ENCODE measurements at places on chromosomes 5 and 9. TPM values are rescaled to one million over a fixed set of nuclear protein-coding genes. Genes with fewer than 3 reads are reported as not detected.
A peak's percentile ranks its signal among the peaks of the same experiment; 100 is the strongest.

S100Z gene
- 1.8 TPM for total RNA-seq

DNA sequence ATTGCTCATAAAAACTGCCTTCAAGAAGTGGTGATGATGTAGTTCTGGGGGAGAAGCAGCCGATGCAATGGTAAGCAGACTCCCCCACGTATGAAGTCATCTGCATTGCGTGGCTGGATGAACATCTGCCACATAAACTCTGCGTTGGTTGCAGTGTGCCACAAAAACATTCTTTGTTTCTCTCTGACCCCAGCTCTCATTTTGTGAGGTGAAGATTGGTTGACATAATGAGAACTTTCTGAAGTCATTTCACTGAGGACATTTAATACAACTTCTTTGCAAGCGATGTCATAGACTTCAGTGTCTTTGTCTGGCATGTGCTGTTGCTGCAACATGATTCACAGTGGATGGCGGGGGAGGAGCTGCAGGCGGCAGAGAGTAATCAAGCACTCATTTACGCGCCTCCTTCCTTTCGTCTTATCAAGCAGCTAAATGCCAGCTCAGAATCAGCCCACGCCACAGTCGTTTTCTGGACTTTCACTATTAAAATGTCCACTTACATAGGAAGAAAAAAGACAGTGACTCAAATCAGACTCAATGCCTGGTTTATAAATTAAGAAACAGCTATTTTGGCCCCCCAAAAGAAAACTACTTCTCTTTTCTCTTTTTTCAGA is 91.5 kb upstream of the NFIL3 start:
- H3K27me3 ChIP-seq, result peaks cover 22% of the 10 kb centered on the region
- H3K4me1 ChIP-seq, result no peaks in the 10 kb centered on the region
- DNase-seq, result no peak
- H3K27ac ChIP-seq, result no peak overlapping the region
- no peaks in the 10 kb centered on the region for H3K36me3 ChIP-seq
- H3K4me3 ChIP-seq, result no peak overlapping the region

SPAG8 gene
- 2.5 TPM for total RNA-seq

- peaks cover 16% of the 10 kb centered on the region for H3K4me1 ChIP-seq
- DNase-seq, result no peak
- no peak overlapping the region for H3K4me3 ChIP-seq
- no peaks in the 10 kb centered on the region for H3K36me3 ChIP-seq
These were observed 1.2 kb upstream of the SLC4A9 start for GRCh38 chr5:140358738-140359310.

GRCh38 chr5:157926977-157927376 is 68.0 kb upstream of the CLINT1 start:
- no peak overlapping the region for H3K4me3 ChIP-seq
- no peak for DNase-seq
- no peaks in the 10 kb centered on the region for H3K36me3 ChIP-seq
- no peak overlapping the region for H3K27ac ChIP-seq
- no peaks in the 10 kb centered on the region for H3K27me3 ChIP-seq

RNF183 gene
- not detected for total RNA-seq

GRCh38 chr5:127518319-127518621 is 830 bp downstream of the PRRC1 start:
- no peaks in the 10 kb centered on the region for H3K27me3 ChIP-seq
- H3K4me1 ChIP-seq, result peaks cover 26% of the 10 kb centered on the region
- no peak for DNase-seq
- H3K36me3 ChIP-seq, result peaks cover 36% of the 10 kb centered on the region
- H3K27ac ChIP-seq, result peak overlapping the region; percentile 88

GRCh38 chr5:34576891-34577666 is 79.0 kb upstream of the RAI14 start:
- H3K4me3 ChIP-seq, result no peak overlapping the region
- H3K4me1 ChIP-seq, result no peaks in the 10 kb centered on the region
- no peak overlapping the region for H3K27ac ChIP-seq
- H3K27me3 ChIP-seq, result no peaks in the 10 kb centered on the region
- DNase-seq, result no peak

KCNIP1 gene
- total RNA-seq, result not detected

DNA sequence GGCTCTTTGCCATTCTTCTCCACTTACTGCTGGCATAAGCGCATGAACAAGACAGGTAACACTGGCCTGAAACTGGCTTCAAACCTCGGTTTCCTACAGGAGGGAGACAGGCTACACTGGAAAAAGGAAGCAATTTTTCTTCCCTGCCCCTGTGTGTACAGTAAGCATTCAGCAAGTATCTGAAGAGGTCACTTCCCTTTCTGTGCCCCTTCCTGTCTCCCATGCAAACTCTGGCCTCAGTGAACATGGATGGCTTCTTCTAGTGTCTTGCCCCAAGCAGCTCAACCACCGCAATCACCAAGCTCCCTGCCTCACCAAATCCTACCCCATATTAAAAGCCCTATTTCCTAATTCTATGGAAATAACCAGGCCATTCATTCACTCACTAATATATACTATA is 42.4 kb downstream of the SERINC5 start:
- peaks cover 68% of the 10 kb centered on the region for H3K36me3 ChIP-seq
- H3K27me3 ChIP-seq, result no peaks in the 10 kb centered on the region
- peaks cover 84% of the 10 kb centered on the region for H3K4me1 ChIP-seq
- H3K4me3 ChIP-seq, result no peak overlapping the region

TNFSF15 gene
- 2.0 TPM for total RNA-seq

- no peak overlapping the region for H3K4me3 ChIP-seq
- DNase-seq, result no peak
- H3K27ac ChIP-seq, result no peak overlapping the region
- H3K4me1 ChIP-seq, result no peaks in the 10 kb centered on the region
These were observed 114.1 kb upstream of the TXNDC8 start for GRCh38 chr9:110451726-110452125.

DNA sequence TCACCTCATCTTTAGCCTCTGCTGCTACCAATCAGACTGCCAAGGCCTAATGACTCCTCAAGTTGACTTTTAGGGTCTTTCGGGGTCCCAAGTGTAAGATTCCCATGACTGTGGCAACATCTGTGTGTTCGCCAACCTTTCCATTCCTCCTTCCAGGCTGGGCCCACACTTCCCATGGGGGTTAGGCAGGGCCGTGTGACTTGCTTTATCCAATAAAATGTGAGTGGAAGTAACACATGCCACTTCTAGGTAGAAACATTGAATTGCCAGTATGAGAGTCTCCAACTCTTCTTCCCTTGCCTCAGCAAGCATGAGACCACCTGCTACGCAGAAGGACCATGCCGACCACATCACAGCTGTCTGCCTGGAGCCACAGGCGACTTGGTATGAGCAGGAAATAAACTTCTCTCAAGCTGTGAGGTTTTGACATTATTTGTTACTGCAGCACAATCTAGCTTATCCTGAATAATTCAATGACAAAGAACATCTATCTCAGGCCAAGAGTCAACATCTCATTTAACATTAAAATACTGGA is 190.4 kb upstream of the IER5L start:
- no peaks in the 10 kb centered on the region for H3K36me3 ChIP-seq
- no peak overlapping the region for H3K27ac ChIP-seq
- no peaks in the 10 kb centered on the region for H3K4me1 ChIP-seq
- no peak for DNase-seq
- H3K27me3 ChIP-seq, result peaks cover 4% of the 10 kb centered on the region

PCDHA9 gene
- not detected for total RNA-seq

DNA sequence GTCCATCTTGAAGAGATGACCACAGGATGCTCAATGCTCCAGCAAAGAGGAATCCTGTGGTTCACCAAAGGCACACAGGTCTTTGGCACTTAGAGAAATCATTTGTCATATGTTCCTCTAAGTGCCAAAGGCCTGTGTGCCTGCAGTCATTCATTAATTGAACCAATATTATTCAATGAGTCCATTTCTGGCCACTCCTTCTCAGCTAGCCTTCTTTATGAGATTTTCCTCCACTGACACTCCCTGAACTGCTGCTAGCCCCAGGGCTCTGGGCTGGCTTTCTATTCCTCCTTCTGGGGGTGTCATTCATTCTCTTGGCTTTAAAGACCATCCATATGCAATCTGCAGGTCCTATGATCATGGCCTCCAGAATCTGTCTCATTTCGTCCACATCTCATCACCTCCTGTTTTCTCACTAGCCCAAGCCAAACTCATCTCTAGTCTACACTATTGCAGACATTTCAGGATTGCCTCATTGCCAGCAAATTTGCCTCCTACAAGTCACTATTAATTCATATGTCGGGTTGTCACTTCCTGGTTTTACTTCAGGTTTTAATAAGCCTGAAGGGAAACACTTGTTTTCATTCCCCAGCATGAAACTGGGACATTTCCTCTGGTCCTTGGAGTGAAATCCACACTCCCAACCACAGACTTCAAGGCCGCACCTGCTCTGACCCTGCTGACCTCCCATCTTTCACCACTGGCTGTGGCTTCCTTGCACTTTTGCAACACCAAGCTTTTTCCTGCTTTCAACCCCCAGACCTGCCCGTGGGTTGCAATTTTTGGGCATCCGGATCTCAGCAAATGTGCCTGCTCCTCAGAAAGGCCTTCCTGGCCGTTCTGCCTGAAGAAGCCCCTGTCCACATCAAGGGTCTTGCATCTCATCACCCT is 35.1 kb downstream of the KCNIP1 start:
- H3K4me3 ChIP-seq, result no peak overlapping the region
- peaks cover 16% of the 10 kb centered on the region for H3K27me3 ChIP-seq
- H3K36me3 ChIP-seq, result no peaks in the 10 kb centered on the region
- no peak for DNase-seq
- no peaks in the 10 kb centered on the region for H3K4me1 ChIP-seq

Data from activated CD4-positive, alpha-beta T cell treated with anti-CD3 and anti-CD28 coated beads, Interleukin-2, amount 10 ng/mL, durations not matched to agents 7 days and 5 days (primary cell).